Nephron progenitor cell (in vitro differentiated cells): ENCODE measurements at places on chromosomes 7 and 10.

DNA sequence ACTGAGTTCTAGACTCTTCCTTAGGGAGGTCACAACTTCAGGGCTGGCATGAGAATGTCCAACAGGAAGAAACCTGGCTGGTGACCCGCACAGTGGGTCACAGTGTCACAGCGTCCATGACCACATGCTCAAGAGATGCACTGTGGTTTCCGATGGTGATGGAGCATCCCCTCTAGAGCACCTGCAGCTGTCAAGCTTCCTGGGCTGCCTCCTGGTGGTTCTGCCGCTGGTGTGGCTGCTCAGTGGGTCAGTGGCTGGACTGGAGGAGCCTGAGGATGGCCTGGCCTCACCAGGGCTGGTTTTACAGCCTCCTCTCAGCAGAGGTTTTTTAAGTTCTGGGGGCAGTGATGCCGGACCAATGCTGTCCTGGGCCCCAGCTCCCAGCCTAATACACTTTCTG lies 149.3 kb downstream of the SH3PXD2A start:
- no peak for DNase-seq

DNA sequence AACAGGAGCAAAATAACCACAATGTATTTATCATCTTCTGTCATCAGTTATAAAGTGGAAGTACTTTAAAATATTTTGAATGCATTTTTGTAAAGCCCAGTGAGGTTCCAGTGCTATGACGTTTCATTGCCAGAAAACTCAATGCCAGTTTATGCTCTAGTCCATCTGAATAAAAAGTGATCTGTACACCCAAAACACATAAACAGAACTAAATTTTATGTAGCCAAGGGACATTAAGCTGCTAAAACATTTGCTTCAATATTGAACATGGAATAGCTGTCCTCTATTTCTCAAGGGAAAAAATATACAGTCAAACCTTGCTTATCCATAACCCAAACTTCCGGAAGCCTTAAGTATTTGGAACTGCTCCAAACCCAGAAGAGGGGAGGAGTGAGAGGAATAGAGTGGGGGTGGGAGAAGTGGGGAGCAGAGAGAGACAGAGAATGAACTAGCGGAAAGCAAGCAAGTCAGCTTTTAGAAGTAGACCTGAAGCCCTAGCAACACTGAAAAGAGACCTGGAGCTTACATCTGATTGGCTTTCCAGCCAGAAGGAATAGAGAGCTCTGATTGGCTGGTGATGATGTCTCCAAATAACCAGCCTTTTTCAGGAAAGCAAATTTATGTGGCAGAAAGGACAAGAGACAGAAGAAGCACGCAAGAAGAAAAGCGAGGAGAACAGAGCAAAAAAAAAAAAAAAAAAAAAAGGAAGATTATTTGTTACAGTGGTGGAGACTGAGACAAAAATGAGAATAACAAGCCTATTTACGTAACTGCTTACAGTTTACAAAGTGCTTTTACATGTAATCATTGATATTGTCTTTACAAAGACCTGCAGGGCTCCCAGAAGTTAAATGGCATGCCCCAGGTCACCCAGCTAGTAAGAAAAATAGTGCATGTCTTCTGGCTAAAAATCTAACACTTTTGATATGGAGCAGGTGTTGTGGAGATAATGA lies 196.0 kb downstream of the RNLS start:
- no peak for DNase-seq

- DNase-seq = no peak
Measured at GRCh38 chr7:116239434-116239833, 29.1 kb downstream of the TES start.

DNA sequence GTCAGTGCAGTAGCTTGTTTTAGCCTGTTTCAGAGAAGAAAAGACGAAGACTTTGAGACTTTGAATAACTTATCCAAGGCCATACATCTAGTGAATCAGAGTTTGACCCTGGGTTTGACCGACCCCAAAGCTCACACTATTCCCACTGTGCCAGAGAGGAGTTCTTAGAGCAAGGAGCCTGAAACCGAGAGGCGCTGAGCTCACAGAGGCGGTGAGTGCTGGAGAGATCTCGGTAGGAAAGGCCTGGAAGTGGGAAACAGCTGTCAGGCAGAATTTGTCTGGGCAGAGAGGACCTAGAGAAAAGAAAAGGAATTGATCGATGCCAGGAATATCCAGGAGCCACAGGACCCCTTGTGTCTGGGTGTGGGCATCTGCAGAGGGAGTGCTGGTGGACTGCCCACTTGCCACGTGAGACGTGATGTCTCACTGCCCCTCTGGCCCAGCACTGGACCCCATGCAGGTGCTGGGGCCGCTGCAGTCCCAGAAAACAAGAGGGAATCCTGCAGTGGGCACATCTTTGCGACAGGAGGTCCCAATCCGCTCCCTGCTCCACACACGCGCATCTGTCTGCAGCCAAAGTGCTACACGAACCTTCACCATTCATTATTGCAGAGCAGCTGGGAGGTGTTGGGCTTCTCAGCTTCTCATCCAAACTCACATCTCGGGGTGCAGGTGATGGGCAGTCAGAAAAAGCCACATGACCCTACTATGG lies 6.2 kb downstream of the CALML3 start:
- DNase-seq = no peak

DNA sequence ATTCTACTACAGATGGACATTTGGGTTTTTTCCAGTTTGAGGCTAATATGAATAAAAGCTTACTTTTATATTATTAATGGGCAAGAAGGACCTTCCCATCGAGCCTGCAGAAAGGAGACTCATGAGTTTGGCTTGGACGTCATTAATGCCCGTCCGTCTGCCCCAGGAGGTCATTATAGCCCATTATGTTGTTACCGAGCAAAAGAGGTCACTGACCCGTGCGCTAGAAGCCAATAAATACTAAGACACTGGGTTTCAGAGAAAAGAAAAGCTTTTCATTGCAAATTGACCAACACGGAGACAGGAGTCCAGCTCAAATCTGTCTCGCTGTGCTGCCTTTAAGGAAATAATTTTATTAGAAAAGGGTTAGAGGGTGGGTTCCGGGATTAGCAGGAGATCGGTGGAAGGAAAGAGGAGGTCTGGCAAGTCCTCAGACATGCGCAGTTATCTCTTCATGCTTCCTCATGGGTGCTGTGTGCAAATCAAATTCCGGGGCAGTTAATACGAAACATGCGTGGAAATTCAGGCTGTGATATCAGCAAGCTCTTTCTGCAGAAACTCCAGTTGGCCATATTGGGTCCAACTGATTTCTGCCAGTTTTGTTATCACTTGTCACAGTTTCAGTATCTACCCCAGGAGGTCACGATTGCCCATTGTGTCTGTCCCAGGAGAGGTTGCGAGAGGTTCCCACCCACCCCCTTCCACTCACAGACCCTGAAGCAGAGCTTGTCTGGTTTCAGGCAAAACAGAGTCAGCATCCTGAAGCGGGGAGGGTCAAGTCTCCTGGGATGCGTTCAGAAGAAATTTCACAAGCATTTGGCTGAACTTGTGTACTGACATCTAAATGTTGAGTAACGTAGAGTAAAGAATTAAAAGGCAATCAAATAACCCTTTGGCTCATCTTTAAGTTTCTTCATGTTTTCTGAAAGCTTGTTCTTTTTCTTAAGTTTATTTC lies 1.1 kb upstream of the GALNTL5 start:
- DNase-seq = no peak

DNA sequence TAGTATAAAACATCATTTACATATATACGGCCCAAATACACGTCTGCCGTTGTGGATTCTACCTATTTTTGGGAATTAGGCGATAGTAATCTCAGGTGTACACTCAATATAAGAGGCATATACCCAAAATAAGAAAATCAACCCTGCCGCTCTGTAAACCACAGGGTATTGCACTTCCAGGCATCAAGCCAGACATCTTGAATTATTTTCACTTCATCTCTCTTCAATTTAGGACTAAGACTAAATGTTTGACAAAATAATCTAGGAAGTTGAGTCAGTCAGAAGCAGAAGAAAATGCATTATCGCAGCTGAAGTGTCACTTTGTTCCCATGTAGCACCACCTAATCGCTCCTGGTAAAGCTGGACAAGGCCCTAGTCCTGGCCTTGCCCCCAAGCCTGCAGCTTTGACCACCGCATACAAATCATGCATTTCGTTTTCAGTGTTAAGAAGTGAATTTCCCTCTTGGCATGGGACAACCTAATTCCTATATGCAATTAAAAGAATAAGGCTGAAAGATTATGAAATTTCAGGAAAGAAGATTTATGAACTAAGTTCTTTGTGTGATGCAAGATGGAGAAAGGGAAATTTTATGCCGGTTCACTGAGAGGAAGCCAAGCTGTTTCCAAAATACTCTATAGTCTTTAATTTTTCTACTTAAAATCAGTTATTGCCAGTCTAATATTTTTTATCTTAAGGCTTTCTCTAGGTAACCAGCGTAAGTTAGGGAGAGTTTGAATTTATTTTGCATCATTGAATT lies 26.0 kb downstream of the CABCOCO1 start:
- no peak for DNase-seq

DNA sequence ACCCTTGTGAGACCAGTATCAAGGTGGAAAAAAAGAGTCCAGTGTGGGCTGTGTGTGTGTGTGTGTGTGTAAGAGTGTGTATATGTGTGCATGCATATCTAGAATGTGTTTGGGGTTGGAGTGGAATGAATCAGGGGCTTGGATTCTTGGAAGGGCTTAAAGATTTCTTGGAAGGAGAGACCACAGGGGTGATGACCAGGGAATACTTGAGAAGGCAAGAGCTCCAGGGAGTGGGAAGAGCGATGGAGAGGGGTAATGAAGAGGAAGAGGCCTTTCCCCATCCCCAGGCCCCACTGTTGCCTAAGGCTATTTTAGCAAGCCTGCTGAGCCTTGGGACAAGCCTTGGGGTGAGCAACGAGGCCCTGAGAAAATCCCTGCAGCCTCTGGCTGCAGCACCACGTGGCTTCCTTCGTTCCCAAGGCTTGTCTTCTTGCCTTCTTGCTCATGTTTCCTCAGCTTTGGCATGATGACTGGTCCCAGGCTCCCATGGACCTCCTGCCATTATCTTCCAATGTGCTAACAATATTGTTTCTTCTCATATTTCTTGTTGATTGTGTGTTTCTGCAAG lies 663.4 kb downstream of the INHBA start:
- no peak for DNase-seq

GRCh38 chr10:78215645-78216044 lies 182.0 kb downstream of the RPS24 start:
- no peak for DNase-seq
